ENCODE measurements at places on chromosomes 5 and 9. TPM values are rescaled to one million over a fixed set of nuclear protein-coding genes. Genes with fewer than 3 reads are reported as not detected.

GTF2H2C gene
- total RNA-seq = 76.6 TPM

ACO1 gene
- 78.0 TPM for total RNA-seq

ZMAT2 gene
- 61.0 TPM for total RNA-seq

DAB2 gene
- 117 TPM for total RNA-seq

SH3PXD2B gene
- 8.3 TPM for total RNA-seq

RCL1 gene
- 12.9 TPM for total RNA-seq

FRRS1L gene
- not detected for total RNA-seq

Data from renal cortical epithelial cell (primary cell).